GF-D8 (cell line): ENCODE measurements at places on chromosomes 16 and 17.

GRCh38 chr16:68473358-68474070 is 25.2 kb upstream of the SMPD3 start:
- no peak for DNase-seq

DNA sequence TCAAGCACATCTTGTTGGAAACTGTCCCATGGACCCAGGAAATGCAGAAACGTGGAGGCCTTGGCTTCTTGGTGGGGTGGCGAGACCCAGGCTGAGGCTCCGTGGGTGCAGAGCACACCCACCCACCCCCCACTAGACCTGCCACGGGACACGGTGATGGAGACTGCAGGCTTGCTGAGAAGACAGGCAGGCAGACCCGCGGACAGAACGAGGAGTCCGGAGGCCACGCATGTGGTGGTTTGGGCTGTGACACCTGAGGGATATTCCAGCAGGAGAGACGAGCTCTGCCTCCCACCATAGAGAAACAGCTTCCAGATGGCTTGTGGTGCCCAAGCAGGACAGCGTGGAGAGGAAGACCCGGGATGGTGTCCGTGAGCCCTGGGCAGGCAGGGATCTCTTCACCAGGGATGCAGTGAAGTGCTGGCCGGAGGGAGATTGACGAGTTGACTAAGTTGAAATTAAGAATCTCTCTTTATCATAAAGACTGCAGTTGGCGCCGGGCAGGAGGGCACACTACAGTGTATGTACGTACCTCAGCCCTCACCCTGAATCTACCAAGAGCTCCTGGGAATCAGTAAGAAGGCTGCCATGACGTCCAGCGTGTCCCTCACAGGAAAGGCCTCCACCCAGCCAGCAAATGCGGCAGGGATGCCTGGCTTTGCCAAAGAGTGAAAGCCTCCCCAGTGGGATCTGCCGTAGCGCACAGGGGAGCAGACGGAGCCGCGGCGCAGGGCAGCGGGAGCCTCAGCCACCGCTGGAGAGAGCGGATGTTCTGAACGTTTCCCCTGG is 8.2 kb downstream of the UBE2I start:
- no peak for DNase-seq

- no peak for DNase-seq
Measured at GRCh38 chr17:60534613-60535157, 8.6 kb upstream of the APPBP2 start.

DNA sequence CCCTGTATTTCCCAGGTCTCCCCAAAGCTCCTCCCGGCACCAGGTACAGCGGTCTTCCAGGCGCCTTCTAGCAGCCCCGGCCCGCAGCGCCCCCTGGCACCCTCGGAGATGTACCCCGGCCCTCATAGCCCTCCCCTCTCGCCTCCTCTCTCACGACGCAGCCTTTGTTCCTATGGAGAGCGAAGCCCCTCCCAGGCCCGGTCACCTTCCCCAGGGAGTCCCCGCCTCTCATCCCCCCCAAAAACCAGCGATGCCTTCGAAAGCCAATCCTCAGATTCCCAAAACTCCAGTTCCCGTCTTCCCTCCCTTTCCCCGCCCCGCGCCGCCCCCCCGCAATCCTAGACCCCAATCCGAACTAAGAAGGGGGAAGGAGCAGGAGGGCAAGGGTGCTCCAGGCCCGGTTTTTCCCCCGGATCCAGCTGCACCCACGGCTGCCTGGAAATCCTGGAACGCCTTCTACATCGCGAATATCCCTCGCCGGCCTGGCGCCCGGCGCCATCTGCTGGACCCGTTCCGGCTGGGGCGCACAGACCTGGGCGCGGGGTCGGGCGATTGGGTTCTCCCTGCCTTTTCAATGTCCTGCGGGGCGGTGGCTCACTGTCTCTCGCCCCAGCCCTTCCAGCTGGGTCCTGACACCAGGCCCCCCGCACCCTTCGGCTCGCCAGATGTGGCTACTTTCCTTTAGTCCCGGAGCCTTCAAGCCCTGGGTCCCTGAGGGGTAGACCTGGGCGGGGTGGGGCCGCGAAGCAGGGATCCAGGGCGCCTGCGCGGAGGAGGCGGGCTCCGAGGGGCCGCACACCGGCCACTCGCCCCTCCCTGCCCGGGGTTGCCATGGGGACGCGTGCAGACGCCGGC is at the start of gene DNAH2:
Gene DNAH2, plus strand, starts transcription at position 844 of the 855 bp plus-strand sequence. CDS start 1,991 bp downstream, outside the sequence.
- DNase-seq = no peak

DNA sequence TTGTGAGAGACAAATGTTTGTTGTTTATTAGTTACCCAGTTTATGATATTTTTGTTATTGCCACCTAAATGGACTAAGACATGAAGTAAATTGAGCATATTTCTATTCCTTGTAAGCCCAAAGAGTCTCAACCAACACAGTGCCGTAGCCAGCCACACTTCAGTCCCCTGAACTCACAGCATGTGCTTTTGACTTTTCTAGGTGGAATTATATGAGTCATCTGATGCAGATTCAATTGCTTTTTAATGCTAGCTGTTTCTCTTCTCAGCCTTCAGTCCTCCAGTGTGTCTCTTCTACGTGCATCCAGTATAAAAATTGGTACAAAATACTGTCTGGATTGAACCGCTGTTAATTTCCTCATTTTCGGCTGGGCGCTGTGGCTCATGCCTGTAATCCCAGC is 39.0 kb downstream of the IQCK start:
- DNase-seq = no peak

DNA sequence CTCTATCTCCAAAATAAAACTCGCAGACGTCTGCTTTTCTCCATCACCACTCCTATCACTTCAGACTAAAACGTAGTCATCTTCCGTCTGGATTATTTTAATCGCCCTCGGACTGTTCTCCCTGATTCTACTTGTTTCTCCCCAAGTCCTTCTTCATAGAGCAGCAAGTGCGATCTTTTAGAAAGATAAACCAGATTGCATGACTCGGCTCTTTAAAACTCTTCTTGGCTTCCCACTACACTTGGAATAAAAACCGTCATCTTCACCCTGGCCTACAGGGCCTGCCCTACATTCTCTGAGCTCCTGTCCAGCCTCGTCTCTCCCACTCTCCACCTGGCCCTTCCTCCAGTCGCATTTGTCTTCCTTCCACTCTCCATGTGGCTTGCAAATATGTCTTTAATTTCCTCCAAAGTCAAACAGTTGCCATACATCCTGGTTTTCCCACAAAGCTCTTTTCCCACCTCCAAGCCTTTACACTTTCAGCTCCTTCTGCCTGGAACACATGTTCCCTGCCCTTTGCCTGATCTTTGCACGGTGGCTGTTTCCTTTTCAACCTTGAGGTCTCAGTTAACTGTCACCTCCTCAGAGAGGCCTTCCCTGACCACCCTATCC is 70.5 kb upstream of the DHX40 start:
- DNase-seq = no peak

GRCh38 chr17:69606142-69606800 is 191.8 kb downstream of the MAP2K6 start:
- no peak for DNase-seq

DNA sequence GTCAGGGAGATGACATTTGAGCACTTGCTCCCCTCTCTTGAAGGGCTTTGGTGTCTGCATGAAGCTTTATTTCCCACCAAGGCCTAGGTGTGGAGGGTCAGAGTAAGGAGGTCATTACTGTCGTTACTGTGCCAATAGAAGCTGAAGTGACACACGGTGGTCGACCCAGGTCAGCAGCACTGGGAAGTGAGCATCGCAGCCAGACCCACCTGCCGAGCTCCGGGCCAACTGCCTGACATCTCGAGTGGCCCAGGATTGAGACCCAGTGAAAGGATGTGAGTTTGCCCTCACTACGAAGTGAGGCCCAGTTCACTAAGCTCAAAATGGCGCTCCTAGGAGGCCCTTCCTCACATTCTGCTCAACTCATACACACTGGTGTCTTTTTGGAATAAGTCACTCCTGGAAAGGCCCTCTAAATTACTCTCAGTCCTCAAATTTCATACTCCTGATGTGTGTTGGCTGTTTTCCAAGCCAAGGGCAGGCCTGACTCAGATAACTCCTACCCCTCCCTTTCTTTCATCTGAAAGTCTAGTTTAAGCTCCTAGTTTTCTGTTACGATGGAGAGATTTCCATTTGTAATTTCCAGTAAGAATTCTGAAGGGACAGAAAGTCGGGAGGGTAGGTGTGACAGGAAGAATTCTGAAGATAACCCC is 200.4 kb downstream of the LGALS9B start:
- no peak for DNase-seq

- DNase-seq = no peak
Measured at GRCh38 chr17:68886401-68886800, 68.8 kb downstream of the ABCA8 start.

GRCh38 chr17:82956146-82956725 is 116.4 kb upstream of the ZNF750 start:
- no peak for DNase-seq

DNA sequence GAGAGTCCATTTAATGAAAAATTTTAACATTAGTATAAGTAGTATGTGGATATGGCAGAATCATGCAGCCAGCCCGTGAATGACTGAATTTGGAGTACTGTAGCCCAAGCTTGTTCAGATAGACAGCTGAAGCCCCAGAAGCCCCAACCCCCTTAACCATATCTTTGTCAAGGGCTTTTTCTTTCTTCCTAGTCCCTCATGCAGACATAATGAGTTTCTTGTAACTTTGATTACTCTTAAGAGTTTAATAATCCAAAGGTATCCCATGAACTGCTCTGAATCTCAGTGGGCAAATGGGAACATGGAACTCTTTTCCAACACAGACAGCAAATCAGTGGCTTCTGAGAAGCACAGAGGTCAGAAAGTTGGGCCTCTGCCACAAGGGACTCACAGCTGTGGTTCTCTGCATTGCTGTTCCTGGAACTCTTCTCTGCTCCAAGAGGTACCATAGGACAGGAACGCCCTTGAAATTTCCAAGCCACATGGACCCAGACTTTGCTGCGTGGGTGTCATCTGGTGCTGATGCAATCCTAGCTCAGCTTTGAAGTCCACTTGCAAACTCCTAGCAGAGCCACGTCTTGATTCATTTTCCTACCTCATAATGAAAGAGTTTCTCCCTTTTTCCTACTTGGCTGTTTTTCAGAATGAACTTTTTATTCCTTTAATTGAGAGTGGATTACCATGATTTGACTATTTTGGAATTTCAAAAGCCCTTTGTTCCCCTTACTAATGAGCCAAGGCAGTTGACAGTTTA is 18.1 kb downstream of the LYRM1 start:
- DNase-seq = peak; percentile 79

DNA sequence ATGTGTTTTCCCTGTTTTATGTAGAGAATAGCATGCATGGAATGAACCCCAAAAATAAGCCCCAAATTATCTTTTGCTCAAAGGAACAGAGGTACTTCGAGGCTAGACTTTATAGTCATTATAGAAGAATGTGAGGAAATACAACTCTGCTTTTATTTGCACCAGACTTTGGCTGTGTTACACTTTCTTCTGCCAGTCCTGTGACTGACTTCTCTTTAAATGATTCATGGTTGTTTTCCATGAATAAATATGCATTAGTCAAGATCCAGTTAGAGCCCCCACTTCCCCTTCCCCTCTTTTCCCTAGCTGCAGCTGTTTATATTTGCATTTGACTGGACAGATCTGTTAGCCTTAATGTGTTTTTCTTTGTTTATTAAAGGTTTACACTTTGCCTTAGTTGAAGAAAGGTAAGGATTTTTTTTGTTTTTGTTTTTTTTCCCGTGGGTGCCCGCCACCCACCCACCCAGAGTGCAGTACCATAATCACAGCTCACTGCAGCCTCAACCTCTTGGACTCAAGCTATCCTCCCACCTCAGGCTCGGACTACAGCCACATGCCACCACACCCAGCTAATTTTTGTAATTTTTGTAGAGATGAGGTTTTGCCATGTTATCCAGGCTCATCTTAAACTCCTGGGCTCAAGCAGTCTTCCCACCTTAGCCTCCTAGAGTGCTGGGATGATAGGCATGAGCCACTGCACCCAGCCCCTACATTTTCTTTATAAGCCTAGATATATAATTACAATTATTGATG is 152.6 kb downstream of the CYB561 start:
- DNase-seq = no peak

- DNase-seq = no peak
Measured at GRCh38 chr17:45663772-45664171, 120.3 kb upstream of the CRHR1 start.

DNA sequence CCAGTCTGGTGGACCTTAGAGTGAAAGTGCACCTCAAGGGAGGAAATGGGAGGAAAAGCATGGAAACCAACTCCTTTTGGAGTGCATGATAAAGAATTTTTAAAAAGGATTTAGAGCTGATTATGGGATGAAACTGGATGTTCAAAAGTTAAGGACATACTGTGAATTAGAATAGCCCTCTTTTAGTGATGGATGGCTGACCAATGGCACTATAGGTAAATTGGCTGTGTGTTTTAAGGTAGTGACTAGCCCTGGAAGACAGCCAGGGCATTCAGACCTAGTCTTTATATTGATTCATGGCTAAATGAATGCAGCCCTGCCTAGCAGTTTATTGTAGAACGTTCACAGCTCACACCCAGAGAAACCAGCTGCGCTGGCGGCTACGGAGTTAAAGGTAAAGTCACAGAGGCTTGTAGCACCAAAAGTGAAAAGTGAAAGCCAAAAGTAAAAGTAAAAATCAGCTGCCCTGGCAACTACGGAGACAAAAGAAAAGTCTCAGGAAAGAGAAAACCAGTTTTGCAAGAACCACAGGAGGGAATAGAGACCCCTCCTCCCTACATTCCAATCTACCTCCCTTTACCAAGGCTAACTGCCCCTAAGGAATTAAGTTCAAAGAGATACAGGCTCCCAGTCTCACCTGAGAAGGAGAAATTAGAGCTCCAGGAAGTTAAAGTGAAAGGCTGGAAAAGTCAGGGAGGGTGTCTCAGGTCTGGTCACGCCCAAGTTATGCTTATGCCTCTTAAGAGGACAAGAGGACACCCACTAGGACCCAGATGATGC is 21.8 kb downstream of the ACSM1 start:
- DNase-seq = peak; percentile 47

GRCh38 chr16:68737046-68737729 is at the start of gene CDH1:
Gene CDH1 (plus strand): TSS chr16:68737292. CDS start chr16:68737416, 124 bp downstream.
- no peak for DNase-seq

GRCh38 chr17:63961355-63962212 is 11.1 kb downstream of the SCN4A start:
- DNase-seq = no peak

GRCh38 chr17:81427173-81428120 is 32.2 kb downstream of the BAHCC1 start:
- DNase-seq = peak; percentile 80

DNA sequence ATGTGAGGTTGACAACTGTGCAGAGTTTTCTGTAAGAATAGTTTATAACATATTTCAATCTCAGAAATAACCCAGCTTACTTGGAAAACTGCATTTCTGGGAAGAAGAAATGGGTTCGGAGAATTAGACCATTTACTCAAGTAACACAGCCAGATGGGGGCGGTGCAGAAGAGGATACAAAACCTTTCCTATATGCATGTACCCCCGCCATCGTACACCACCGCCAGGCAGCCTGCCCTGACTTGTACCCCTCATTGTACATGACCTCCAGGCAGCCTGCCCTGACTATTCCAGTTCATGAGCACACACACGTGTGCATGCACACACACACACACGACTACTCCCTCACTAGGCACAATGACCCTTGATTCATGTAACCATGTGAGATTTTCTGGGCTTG is 154.0 kb downstream of the C16orf78 start:
- DNase-seq = no peak

- peak; percentile 40 for DNase-seq
Measured at GRCh38 chr16:3149630-3150345, 15.0 kb downstream of the ZNF213 start.

- DNase-seq = peak; percentile 16
Measured at GRCh38 chr17:66403846-66404556, 101.6 kb downstream of the PRKCA start.

- no peak for DNase-seq
Measured at GRCh38 chr16:4087099-4087885, 28.9 kb downstream of the ADCY9 start.

GRCh38 chr17:48472411-48473281 is 42.6 kb upstream of the SKAP1 start:
- no peak for DNase-seq

GRCh38 chr16:24906199-24906808 is 60.5 kb downstream of the SLC5A11 start:
- no peak for DNase-seq
